ENCODE measurements at places on chromosomes 2 and 18. TPM values are rescaled to one million over a fixed set of nuclear protein-coding genes. Genes with fewer than 3 reads are reported as not detected.
A peak's percentile ranks its signal among the peaks of the same experiment; 100 is the strongest.

GRCh38 chr2:224520064-224520463 lies 65.1 kb downstream of the CUL3 start:
- no peak for DNase-seq

The AGXT gene
- total RNA-seq, result not detected

GRCh38 chr2:3465844-3466481 lies 53.4 kb downstream of the ADI1 start:
- DNase-seq, result no peak

The DSG4 gene
- 4.5 TPM for total RNA-seq

DNA sequence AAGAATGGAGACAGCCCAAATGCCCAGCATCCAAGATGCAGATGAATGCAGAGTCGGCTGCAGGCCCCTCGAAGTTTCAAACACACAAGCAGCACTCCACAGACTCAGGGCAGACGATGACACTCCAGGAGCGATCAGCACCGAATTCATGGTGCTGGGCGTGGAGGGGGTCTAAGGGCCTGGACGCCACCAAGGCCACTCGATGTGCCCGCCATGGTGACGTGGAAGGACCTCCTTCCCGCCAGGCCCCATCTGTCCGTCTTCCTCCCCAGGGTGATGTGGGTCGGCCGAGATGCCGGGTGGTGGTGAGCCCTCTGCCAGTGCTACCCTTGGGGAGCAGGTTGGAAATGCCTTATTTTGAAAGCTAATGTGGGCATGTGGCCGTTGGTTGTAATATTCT lies 9.4 kb downstream of the KIF1A start:
- DNase-seq, result peak; percentile 72

DNA sequence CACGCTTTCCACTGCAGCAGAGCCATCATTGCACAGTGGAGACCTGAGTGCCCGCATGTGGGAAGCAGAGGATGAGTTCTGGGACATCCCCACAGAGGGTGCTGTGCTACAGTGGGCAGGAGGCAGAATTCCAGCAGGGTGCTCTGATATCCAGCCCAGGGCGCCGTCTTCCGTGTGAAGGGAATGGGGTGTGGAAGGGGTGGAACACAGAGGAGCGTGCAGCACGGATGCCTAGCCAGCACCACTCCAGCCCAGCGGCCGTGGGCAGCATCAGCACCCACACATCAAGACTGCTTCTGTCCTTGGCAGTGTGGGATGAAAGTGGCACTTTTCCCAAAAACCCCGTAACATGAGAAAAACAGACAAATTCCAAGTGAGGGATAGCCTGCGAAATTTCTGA lies 134.3 kb downstream of the ZNF236 start:
- no peak for DNase-seq

DNA sequence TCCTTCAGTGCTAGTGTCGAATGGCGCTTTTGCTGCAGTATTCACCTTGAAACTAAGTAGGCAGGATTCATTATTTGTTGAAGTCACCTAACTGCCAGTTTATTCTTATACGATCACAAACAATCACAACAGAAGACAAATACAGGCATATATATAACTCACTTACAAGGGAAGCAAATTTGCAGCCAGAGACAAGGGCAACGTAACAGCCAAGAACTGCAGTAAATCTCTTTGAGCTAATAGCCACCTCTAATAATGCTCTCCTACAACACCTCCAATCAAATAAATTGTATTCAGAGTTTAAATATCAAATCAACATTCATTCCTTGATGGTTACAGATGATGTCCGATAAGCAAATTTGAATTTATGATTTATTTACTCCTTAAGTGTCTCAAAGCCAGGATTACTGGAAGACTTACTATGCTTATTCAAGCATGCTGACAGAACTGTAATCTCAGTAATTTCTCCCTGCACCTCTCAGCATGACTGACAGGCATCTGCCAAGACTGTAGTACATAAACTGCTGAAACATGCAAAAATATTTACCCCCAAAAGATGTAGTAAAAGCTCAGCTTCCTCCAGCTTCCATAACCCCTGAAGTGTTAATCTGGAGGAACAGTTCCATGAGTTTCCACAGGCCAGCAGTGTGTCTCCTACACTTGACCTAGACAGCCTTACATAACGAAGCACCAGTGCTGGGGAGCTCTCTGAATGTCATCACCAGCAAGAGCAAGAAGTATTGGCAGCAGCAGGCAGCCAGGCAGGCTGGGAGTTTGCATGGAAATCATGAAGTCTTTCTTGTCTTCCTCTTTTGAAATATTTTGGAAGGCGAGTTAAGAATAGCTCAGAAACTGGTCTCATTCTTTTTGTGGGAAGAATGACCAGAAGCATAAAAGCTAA lies 20.9 kb upstream of the SCN1A start:
- DNase-seq, result no peak

DNA sequence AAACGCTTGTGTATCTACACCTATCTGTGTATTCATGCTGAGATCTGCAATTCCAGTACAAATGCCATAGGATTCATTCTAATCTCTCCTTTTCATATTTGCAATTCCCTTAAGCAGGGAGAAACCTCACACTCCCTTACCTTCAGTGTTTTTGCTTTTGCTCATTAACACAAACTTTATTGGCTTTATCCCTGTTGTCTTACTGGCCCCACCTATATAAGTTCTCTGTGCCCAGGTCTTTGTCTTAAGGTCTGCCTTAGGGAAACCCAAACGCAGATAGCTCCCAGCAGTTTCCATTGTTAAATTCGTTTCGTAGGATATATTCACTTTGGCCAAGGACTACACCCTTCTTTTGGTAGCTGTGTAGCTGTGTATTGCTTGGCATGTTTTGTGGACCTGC lies 4.0 kb upstream of the SNORC start:
- DNase-seq, result no peak

GRCh38 chr2:24907116-24907515 lies 12.9 kb downstream of the ADCY3 start:
- DNase-seq, result no peak

GRCh38 chr2:125169022-125169763 lies 1144.1 kb downstream of the CNTNAP5 start:
- DNase-seq, result no peak

DNA sequence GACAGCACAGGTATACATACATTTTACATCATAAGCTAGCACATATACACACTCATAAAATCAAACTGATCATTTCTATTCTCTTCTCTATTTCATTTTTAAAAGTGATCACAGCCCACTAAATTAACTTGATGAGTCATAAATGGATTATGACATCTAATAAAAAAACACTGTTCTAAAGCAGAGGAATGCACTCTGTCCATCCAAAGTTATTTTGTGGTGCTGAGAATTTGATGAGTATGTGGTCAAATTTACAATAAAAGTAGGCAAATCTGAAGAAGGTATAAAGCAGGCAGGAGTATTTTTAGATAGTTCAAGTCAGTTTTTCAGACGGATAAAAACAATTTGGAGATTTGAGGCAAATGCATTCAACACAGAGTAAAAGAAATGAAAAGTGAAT lies 104.4 kb downstream of the NOL4 start:
- no peak for DNase-seq

- DNase-seq, result no peak
Observed at GRCh38 chr2:57434441-57434840, 612.2 kb upstream of the VRK2 start.

The RASGRP3 gene
- total RNA-seq, result 2.7 TPM

GRCh38 chr2:192126912-192127311 lies 67.8 kb downstream of the TMEFF2 start:
- no peak for DNase-seq

The ANKRD30BL gene
- not detected for total RNA-seq

DNA sequence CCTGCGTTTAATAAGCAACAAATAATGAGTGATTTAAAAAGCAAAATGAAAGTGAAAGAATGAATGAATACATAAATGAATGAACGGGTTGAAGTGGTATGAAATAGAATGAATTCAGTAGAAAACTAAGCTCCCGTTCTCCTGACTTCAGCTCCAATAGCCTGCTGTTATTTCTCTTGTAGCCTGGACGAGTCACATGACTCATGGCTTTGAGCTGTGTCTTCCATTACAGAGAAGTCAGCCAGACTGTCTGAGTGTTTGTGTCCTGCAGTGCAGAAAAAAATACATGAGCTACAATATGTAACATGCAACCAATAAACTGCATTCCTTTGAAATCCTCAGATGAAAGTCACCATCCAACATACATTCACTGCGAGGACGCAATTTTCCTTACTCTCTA lies 21.2 kb downstream of the SCG2 start:
- DNase-seq, result no peak

GRCh38 chr2:11292464-11293255 lies 51.8 kb downstream of the ROCK2 start:
- no peak for DNase-seq

DNA sequence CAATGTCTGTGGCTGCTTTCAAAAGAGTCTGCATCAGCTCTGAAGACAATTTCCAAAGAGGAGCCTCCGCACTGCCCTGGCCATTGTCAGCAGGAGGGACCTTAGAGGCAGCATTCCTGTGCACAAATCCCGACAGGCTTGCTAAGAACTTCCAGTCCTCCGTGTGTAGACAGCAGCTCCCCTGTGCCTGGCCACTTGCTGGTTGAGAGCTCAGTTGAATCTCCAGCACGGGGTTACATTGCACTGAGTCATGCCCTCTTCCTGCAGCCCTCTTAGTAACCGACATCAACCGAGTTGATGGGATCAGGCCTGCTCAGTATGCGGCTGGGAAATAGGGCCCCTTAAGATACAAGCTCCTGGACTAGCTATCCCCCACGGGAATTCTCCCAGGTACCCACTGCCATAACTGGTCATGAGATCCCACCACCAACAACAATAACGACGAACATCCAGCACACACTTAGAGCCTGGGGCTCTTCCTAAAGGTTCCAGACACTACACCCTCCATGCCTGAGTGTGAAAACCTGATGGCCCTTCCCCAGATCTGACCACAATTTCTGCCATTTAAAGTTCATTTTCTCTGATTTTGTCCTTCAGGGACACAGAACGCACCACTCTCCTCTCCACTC lies 12.0 kb downstream of the ATP6V1B1 start:
- peak; percentile 72 for DNase-seq

The GAD1 gene
- total RNA-seq, result not detected

- DNase-seq, result no peak
Observed at GRCh38 chr2:137348301-137348700, 583.0 kb downstream of the THSD7B start.

- DNase-seq, result no peak
Observed at GRCh38 chr2:79835911-79836310, 323.1 kb downstream of the CTNNA2 start.

All from lower leg skin (tissue), 4 donors.